ENCODE measurements at places on chromosomes 13 and 19.

DNA sequence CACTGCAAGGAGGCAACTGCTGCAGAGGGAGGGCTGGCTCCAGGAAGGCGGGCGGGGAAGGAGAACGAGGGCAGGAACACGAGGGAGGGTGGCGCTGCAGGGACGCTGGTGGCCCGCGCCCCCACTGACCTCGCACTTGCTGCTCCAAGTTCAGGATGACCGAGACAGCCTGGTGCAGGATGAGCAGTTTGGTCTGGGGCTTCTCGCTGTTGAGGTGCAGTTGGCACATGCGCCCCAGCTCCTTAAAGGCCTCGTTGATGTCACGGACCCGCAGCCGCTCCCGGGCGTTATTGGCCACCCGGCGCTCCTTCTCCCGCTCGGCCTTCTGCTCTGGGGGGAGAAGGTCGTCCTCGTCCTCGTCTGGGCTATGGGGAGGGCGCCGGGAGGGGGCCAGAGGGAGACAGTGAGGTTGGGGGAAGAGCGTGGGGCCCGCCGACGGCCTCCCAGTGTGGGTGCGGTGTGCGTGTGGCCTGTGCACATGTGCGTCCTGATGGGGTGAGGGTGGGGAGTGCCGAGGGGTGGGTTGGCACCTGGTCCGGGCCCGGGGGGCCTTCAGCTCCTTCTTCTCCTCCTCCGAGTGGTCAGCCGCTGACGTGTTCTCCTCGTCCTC, 10.0 kb upstream of the UQCR11 start:
- no peak for DNase-seq

DNA sequence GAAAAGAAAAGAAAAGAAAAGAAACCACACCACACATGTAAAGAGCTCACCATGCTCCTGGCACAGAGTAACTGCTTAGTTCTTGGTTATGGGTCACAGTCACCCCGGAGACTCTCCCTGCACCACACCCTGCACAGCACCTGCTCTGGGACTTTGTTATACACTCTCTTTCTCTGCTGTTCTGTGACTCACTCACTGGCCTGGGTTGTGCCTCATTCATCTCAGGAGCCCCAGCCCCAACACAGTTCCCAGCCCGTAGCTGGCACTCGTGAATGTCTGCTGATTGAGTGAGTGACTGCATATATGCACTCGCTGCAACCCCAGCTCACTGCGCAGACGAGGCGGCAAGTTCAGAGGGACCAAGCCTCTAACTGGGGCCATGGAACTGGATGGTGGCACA, 22.9 kb upstream of the ZNF507 start:
- DNase-seq: no peak

DNA sequence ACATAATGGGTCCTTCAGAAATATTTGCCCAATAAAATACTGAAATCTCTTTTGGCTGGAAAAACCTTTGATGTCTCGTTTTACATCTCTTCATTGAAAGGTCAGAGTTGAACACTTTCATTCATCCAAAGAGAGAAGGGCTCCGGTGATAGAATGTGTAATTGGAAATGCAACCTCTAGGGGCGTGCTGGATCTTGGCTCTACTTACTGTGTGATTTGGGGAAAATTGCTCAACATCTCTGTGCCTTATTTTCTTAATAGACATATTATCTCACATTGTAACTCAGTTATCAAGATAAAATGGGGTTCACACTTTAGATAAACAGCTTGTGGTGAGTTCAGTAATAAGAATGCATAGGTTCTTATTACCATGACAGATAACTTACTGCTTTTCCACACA, 1444.1 kb downstream of the SLITRK5 start:
- DNase-seq: no peak

DNA sequence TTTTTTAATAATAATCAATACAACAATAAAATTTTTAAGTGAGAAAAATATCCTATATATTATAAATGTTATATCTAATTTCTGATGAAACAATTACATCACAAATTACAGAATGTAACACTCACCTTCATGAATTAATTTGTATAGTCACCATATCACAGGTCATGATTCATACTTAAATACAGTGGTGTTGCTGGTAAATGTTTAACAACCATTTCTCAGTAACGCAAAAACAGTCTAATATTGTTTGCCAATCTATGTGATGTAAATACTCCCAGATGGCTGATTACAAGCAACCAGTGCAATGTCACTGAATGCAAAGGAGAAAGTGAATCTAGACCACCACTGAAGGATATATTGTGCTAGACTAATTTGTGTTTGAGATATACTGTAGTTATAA, 97.5 kb downstream of the DIAPH3 start:
- DNase-seq: no peak

GRCh38 chr19:15307169-15307568, 25.2 kb downstream of the BRD4 start:
- no peak for DNase-seq

DNA sequence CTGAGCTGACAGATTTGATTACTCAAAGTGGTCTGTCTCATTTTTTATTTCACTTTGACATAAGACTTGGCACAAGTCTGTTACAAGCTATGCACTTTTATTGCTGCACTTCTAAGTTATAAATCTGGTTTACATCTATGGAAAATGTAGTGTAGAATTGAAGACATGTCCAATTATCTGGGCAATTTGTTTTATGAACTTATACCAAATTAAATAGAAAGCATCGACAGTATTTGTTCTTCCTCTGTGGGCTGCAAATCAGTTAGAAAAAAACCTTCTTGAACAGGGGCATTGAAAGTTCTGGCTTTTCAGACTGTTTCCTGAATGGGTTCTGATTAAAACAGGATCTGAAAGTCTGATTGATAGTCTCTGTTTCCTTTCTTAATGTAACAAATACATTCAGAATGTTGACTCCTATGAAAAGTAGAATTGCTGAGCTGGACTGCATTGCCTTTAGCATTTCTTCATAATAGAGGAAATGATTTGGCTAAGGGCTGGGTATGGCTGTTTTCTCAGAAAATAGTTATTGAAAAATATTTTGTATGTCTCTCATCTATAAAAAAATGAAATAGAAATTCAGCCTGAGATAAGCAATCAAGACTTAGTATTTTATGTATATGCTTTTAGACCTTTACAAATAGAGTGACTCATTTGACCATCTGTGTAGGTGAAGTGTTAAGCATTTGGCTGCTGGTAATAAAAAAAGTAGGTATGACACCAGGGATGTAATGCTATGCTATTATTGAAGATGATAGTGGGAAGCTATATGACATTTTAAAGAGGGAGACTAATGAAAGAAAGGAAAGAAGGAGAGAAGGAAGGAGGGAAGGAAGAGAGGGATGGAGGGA, 210.9 kb upstream of the SPRY2 start:
- DNase-seq: no peak

GRCh38 chr19:31883296-31883990, 462.0 kb upstream of the ZNF507 start:
- DNase-seq: no peak
